ENCODE measurements at places on chromosomes 12 and 14. TPM values are rescaled to one million over a fixed set of nuclear protein-coding genes. Genes with fewer than 3 reads are reported as not detected.

Gene BMP4
- not detected for total RNA-seq

Gene HOXC4
- total RNA-seq = 9.6 TPM

Gene ALDH1L2
- total RNA-seq = 4.9 TPM

Gene NFE2
- not detected for total RNA-seq

Gene INHBE
- 0.62 TPM for total RNA-seq

Gene COL2A1
- 1.3 TPM for total RNA-seq

Gene GPR162
- 23.2 TPM for total RNA-seq

Gene PTGR2
- 17.3 TPM for total RNA-seq

Gene BHLHE41
- total RNA-seq = 4.8 TPM

DNA sequence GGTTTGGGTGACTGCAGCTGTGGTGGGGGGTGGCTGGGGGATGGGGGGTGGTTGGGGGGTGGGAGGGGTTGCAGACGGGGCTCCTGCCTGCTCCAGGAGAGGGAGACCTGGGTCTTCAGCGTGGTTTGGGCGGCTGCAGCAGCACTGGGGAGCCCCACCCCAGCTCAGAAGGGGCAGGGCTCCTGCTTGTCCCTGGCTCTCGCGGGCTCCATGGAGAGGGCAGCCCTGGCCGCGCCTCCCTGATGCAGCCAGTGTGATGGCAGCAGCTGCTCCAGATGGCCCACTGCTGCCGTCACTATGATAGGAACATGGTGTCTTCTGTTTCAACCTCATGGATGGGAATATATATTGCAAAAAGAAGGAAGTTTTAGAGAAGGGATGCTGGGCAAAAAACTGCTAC is 22.9 kb downstream of the TRHDE start:
- no peak for DNase-seq

DNA sequence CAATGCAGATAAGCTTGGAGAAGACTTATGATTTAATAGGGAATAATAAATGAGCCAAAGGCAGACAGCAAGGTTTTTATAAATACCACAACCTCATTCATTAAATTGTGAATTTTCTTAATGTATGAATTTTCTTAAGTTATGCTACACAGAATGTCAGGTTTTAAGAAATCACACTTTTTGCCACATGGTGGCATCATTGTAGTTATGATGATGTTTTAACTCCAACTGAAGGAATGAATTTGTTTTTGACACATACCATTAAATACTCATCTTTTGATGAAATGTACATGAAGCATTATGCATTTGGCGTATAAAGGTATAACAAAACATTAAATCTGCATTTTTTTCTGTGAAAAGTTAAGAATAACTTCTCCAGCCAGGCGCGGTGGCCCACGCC is 524.1 kb upstream of the FBXO33 start:
- DNase-seq = peak; percentile 18

- no peak for DNase-seq
Measured at GRCh38 chr14:20935303-20935984, 19.8 kb upstream of the RNASE2 start.

GRCh38 chr14:70052990-70053389 is 135.8 kb downstream of the SLC8A3 start:
- DNase-seq = peak; percentile 41

DNA sequence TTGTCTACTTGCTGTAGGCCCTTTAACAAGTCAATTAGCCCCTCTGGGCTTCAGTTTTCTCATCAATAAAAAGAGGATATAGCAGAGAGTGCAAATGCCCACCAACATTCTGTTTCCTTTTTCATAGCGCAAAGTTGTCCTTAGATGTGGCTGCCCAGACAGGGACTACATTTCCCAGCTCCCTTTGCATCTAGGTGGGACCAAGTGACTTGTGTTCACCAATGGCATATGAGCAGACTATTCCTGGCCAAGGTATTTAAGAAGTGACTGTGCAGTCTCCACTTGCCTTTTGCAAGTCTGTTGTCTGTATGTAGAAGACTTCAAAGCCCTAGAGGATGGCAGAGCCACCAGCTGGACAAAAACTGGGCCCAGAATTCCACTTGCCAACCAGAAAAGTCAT is 59.7 kb downstream of the DAO start:
- peak; percentile 10 for DNase-seq

DNA sequence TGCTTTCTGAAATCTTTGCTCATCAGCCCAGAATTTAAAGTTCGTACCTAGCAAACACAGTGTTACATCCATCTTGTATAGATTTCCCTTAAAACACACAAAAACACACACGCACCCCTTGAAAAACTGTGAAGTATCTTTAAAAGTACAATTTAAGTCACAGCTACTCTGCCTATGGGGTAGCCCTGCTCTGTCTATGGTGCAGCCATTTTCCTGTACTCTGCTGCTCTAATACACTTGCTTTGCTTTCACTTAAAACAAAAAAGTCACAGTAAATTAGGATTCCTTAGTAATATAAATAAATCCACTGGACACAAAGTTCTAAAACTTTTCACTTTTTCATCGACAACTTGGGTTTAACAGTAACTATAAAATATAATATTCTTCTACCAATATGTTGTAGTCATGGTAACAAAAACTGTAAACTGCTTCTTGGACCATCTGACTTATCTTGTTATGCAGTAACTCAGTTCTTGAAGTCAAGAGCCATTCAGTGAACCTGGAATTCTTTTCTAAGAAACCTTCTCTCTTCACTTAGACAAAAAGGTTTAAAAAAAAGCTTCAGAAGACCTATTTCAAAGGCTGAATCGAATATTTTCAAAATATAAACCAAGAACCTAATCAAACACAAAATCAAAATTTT is 63.5 kb downstream of the MED13L start:
- no peak for DNase-seq

DNA sequence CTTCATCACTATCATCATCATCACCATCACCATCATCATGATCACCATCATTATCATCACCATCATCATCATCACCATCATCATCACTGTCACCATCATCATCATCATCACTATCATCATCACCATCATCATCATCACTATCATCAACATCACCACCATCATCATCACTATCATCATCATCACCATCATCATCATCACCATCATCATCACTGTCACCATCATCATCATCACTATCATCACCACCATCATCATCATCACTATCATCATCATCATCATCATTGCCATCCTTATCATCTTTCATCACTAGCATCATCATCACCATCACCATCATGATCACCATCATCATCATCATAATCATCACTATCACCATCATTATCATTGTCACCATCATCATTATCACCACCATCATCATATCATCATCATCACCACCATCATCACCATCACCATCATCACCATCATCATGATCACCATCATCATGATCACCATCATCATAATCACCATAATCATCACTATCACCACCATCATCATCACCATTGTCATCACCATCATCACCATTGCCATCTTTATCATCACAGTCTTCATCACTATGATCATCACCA is 38.1 kb downstream of the SVOP start:
- DNase-seq = no peak

DNA sequence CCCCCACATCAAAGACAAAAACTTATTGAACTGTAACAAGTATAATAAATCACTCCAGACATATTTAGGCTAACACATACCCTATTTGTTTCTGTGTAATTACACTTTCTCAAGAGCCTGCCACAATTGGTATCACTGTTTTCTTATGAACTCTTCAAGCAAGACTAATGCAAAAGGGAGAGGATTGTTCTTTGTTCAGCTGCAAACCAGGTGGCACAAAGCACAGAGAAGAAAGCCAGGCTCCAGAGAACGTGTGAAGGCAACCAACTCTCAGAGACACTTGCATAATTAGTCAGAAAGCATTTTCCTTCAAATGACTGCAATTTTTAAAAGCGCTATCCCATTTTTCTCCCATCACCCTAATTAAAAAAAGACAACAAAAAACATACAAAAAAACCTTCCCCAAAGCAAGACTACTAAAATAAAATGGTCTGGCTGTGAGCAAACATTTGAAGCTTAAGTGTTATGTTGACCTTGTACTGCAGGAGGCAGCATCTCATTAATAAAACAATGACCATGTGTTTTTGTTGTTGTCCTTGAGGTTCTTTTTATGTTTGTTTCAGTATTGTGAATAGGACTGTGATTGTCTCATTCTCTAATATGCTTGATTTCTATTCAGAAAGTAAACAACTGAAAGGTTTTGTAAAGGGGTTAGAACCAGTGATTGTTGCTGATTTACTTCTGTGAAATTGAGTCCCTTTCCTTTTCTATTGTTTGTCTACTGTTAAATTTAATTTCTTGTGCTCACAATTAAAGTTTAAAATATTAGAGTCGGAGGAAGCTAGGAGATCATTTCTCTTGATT is 452.7 kb upstream of the PDE3A start:
- peak; percentile 31 for DNase-seq

GRCh38 chr12:99043319-99043914 is 398.3 kb downstream of the APAF1 start:
- DNase-seq = peak; percentile 76

GRCh38 chr12:42639556-42639955 is 50.0 kb upstream of the PRICKLE1 start:
- no peak for DNase-seq

GRCh38 chr12:125332900-125333299 is 267.7 kb downstream of the AACS start:
- DNase-seq = no peak

DNA sequence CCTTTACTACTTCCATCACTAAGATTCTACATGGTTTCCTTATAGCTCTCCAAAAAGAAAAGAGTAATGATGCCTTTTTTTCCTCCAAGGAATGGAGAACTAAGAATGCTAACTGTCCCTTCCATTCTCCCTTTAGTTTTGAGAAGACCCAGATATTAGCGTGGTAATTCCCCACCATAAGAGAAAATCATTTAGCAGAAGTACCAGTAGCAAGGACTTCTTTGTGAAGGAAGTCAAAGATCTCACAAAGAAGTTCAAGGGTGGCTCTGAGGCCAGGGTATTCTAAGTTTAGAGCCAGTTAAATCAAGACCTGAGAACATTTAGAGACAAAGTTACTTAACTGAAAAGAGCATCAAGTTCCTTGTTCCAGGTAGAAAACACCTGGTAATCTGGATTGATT is 7.3 kb downstream of the USP15 start:
- DNase-seq = no peak

GRCh38 chr14:100549834-100550625 is 37.2 kb downstream of the BEGAIN start:
- no peak for DNase-seq

DNA sequence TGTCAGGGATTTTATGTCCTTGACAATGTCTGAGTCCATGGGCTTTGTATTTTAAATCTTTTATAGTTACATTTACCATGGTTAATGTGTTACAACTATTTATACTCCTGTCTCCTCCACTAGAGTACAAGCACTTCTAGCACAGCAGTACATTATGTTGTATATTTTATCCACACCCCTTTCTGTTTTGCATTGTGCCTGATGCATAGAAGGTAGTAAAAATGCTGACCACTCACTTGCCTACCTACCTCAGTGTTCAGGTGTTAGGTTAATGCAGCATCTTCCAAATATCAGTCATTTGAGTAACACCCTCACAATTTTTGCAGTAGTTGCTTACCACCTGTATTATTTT is 31.1 kb upstream of the SLC38A2 start:
- no peak for DNase-seq

DNA sequence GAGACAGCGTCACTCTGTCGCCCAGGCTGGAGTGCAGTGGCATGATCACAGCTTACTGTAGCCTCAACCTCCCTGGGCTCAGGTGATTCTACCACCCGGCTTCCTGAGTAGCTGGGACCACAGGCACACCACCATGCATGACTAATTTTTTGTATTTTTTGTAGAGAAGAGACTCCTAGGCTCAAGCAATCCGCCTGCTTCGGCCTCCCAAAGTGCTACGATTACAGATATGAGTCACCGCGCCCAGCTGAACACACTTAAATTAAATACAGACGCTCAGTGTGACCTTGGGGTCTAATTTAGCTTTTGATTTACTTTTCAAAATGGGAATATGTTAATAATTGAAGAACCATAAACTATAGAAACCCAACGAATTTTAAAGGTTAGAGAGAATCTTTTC is 77.2 kb downstream of the C2CD5 start:
- peak; percentile 53 for DNase-seq

DNA sequence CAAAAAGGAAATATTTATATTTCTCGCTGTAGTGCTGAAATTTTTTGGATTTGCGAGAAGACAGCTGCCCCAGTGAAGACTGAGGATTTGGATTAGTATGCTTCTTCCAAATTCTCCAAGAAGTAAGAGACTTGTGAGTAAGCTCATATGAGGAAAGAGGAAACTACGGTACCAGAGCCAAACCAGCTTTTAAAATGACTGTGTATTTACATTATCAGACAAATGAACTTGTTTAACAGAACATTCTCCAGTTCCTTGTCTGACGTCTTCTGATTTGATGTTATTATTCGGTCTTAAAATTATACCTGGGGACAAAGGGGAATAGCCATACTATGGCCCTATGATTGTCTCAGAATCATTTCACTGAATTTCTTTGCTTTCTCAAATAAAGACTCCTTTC is 8.0 kb downstream of the CLEC12B start:
- no peak for DNase-seq

- DNase-seq = peak; percentile 88
Measured at GRCh38 chr14:22314183-22314820, 274.7 kb downstream of the DAD1 start.

- peak; percentile 100 for DNase-seq
Measured at GRCh38 chr12:124917135-124917840, 2.8 kb upstream of the UBC start.

DNA sequence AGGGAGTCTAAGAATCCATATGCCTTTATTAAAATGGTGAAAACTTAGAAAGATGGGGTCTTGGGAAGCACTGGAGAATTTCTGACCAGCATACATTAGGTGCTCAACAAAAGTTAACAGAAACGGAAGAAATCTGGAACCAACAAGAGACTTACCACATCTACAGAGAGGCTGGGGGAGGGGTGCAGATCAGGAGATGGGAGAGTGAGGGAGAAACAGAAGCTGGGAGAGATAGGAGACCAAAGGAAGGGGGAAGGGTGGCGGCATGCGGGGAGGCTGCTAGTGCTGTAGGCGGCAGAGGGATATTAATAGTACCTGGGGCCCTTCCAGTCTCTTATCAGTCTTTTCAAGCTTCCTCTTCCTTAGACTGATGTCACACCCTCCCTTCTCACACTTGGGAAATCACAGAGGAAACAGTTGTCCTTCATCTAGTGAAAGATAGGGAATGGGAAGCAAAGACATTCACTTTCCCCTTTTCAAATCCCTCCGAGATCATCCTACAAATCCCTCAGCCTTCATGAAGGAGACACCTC is 18.1 kb downstream of the ZBTB39 start:
- no peak for DNase-seq

- DNase-seq = peak; percentile 35
Measured at GRCh38 chr12:31965090-31965489, 5.9 kb downstream of the RESF1 start.

- no peak for DNase-seq
Measured at GRCh38 chr12:83763425-83763824, 1076.7 kb downstream of the TMTC2 start.
